ENCODE measurements at places on chromosomes 16 and 17. TPM values are rescaled to one million over a fixed set of nuclear protein-coding genes. Genes with fewer than 3 reads are reported as not detected.
A peak's percentile ranks its signal among the peaks of the same experiment; 100 is the strongest.

- H3K27ac ChIP-seq: peak overlapping the region; percentile 78
- H3K27me3 ChIP-seq: no peaks in the 10 kb centered on the region
- no peaks in the 10 kb centered on the region for H3K36me3 ChIP-seq
- peak; percentile 99 for DNase-seq
- peak overlapping the region; percentile 24 for H3K4me3 ChIP-seq
These were observed 71.0 kb downstream of the RAI1 start for GRCh38 chr17:17752089-17752820.

- no peak overlapping the region for H3K27ac ChIP-seq
- H3K27me3 ChIP-seq: peaks cover 90% of the 10 kb centered on the region
- H3K4me3 ChIP-seq: no peak overlapping the region
These were observed 732 bp downstream of the CBLN1 start for GRCh38 chr16:49280841-49281371.

- H3K4me1 ChIP-seq: peaks cover 15% of the 10 kb centered on the region
- H3K27ac ChIP-seq: no peak overlapping the region
- DNase-seq: peak; percentile 42
- no peaks in the 10 kb centered on the region for H3K27me3 ChIP-seq
These were observed 15.0 kb downstream of the HASPIN start for GRCh38 chr17:3738562-3739295.

DNA sequence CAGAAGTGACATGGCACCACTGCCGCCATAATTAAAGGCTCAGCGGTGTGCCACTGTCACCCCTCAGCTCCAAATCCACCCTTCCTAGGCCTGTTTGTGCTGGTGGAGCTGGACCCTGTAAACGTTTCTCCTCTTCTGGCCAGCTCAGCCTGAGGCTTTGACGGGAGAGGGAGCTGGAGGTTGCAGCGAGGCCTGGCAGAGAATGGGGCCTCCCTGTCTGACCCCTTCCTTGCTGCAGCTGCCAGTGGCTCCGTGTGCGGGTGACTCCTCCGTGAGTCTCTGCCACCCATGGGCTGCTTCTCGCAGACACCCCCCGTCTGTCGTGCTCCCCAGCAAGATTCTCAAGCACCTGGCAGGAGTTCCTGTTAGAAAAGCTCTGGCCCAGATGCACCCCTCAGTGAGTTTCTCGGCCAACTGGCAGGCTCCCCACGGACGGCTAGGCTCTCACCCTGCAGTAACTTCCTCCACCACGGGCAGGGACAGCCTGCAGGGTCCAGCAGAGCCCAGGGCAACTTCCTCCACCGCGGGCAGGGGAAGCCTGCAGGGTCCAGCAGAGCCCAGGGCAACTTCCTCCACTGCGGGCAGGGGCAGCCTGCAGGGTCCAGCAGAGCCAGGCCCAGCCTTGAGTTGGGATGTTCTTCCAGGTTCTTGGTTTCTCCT, 4.7 kb upstream of the CHMP6 start:
- peaks cover 6% of the 10 kb centered on the region for H3K4me1 ChIP-seq
- DNase-seq: no peak
- H3K36me3 ChIP-seq: no peaks in the 10 kb centered on the region
- H3K4me3 ChIP-seq: no peak overlapping the region
- no peaks in the 10 kb centered on the region for H3K27me3 ChIP-seq

DNA sequence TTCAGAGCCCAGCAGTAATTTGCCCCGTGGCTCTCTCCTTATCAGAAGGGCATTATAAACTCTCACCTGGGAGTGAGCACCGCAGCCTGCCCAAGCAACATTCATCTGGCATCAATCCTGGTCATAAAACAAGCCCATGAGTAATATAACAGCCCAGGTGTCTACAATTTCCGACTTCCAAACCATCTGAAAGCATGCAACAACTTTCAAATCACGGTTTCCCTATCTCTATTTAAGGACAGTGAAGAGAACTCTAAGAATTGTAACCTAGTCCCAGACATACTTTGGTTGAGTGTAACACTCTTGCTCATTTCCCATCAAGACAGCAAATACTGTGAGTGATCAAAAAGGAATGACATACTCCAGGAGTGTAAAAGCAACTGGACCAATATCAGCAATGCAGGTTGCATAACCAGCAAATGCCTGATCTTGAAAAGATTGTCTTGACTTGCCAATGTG, 487.4 kb upstream of the SOX9 start:
- no peaks in the 10 kb centered on the region for H3K36me3 ChIP-seq
- H3K4me3 ChIP-seq: no peak overlapping the region
- H3K27me3 ChIP-seq: no peaks in the 10 kb centered on the region

- no peak overlapping the region for H3K27ac ChIP-seq
- H3K36me3 ChIP-seq: no peaks in the 10 kb centered on the region
These were observed 17.3 kb downstream of the COG1 start for GRCh38 chr17:73210002-73210678.

DNA sequence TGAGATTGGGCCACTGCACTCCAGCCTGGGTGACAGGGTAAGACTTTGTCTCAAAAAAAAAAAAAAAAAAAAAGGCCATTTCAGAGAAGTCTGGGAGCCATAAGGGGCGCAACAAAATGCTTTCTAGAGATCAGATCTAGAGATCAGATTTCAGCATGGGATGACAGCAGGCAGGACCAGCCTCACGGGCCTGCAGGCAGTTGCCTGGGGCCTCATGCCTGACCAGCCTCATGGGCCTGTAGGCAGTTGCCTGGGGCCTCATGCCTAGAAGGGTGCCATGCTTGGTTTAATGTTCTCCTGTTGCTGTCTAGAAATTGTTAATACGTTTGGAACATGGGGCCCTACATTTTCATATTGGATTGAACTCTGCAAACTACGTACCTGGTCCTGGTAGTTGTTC, 59.4 kb downstream of the MARF1 start:
- H3K27me3 ChIP-seq: no peaks in the 10 kb centered on the region
- H3K27ac ChIP-seq: no peak overlapping the region
- H3K4me3 ChIP-seq: no peak overlapping the region
- DNase-seq: no peak
- peaks cover 16% of the 10 kb centered on the region for H3K4me1 ChIP-seq
- H3K36me3 ChIP-seq: peaks cover 12% of the 10 kb centered on the region

RUNDC3A gene
- total RNA-seq: 0.38 TPM

P2RX1 gene
- total RNA-seq: 12.1 TPM

DNA sequence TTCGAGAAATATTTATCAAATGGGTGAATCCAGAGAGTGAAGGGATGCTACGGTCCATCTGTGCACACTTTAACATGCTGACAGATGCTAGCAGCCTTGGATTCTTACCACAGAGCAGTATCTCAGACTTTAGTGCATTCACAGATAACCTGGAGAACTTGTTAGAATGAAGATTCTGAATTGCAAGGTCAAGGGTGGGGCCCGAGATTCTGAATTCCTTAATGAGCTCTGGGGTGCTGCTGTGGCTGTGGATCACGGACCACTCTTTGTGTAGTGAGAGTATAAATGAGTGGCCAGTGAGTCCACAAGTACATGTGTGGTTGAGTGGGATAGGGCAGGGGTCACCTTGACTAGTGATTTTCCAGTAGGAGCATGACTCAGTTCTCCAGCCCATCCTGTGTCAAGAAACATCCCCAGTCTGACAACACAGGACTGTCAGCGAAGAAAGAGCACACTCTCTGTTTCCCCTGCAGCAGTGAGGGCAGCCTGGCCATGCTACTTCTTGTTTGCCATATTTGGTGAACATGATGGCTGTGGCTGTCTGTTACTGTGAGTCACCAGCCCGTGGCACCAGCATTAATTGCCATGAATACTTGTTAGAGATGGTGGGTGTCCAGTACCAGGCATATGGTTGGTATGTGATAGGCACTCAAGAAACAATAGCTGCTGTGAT, 13.0 kb upstream of the SALL1 start:
- DNase-seq: no peak
- peaks cover 40% of the 10 kb centered on the region for H3K27me3 ChIP-seq
- H3K4me3 ChIP-seq: no peak overlapping the region
- H3K27ac ChIP-seq: no peak overlapping the region

DNA sequence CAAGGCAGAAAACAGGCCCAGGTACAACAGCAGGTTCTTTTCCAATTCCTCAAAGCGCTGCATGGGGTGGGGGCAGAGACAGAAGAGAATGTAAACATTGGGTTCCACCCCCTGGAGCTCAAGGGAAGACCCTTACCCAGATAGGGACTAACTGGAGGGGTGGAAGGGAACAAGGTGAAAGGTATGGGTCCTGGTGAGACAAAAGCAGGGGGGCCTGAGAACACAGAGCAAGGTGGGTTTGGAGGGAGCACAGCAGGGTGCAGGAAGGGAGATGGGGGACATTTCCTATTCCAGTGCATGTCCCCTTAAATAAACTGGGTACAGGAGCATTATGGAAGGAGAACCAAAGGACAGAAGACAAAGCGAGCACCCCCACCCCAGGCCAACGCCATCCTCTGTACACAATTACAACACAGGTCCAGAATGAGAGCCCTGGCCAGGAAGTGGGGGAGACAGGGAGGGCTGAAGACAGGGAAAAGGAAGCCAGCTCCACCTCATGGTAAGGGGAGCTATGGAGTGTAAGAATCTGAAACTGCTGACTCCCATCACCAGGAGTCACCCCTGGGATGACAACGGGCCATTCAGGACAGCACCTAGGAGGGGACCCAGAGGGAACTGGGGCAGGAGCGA, 2.1 kb upstream of the CD2BP2 start:
- no peak overlapping the region for H3K4me3 ChIP-seq
- DNase-seq: peak; percentile 11
- H3K36me3 ChIP-seq: peaks cover 72% of the 10 kb centered on the region
- H3K4me1 ChIP-seq: peaks cover 41% of the 10 kb centered on the region

- no peaks in the 10 kb centered on the region for H3K36me3 ChIP-seq
- DNase-seq: no peak
- no peak overlapping the region for H3K4me3 ChIP-seq
These were observed 40.9 kb downstream of the COX4I1 start for GRCh38 chr16:85840395-85840794.

THUMPD1 gene
- 31.0 TPM for total RNA-seq

- no peak for DNase-seq
- H3K27ac ChIP-seq: no peak overlapping the region
- no peak overlapping the region for H3K4me3 ChIP-seq
- peaks cover 3% of the 10 kb centered on the region for H3K4me1 ChIP-seq
- no peaks in the 10 kb centered on the region for H3K36me3 ChIP-seq
- H3K27me3 ChIP-seq: peaks cover 67% of the 10 kb centered on the region
These were observed 218.3 kb downstream of the SOX9 start for GRCh38 chr17:72338847-72339790.

- no peaks in the 10 kb centered on the region for H3K36me3 ChIP-seq
- H3K27ac ChIP-seq: no peak within 1 kb of the TSS
- H3K27me3 ChIP-seq: no peaks in the 10 kb centered on the region
- peak; percentile 85 for DNase-seq
- H3K4me3 ChIP-seq: peak within 1 kb of the TSS; percentile 45
These were observed at the start of gene ALOX15B for GRCh38 chr17:8038954-8039610. Gene ALOX15B, plus strand, starts transcription at chr17:8039059. Its CDS starts 97 bp downstream, at chr17:8039156.

DNA sequence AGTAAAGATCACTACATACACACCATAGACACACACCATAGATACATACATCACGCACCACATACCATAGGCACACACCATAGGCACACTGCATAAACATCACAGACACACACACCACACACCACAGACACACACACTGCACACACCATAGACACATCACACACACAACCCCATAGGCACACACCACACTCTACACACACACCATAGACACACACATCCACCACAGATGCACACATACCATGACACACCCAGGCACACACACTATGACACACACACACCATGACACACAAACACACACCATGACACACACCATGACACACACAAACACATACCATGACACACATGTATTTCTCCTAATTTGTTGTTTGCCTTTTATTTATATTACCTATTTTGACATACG, 14.1 kb downstream of the TBC1D16 start:
- H3K36me3 ChIP-seq: no peaks in the 10 kb centered on the region
- DNase-seq: no peak
- H3K4me3 ChIP-seq: no peak overlapping the region

- H3K27me3 ChIP-seq: no peaks in the 10 kb centered on the region
- no peak for DNase-seq
- no peak overlapping the region for H3K4me3 ChIP-seq
- H3K4me1 ChIP-seq: no peaks in the 10 kb centered on the region
- H3K27ac ChIP-seq: no peak overlapping the region
These were observed 159.9 kb downstream of the AXIN2 start for GRCh38 chr17:65401561-65401960.

EVPL gene
- total RNA-seq: 29.1 TPM

DNA sequence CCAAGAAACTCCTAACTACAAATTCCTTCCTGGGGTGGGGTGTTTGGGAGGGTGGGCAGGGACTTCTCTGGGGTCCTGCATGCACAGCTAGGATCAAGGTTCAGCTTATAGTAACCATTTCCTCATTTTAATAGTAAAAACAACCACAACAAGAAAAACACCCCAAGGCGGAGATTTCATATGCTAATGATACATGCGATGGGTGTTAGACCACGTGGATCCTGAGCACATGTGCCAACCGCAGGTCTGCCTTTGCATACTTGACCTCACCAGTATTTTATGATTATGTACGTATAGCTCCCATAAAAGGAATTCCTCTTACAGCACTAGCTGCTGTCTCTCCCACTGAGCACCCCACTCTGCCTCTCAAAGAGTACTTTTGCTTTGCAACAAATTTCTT, 1.9 kb downstream of the KRTAP4-11 start:
- H3K4me3 ChIP-seq: no peak overlapping the region
- no peaks in the 10 kb centered on the region for H3K4me1 ChIP-seq
- peaks cover 7% of the 10 kb centered on the region for H3K27me3 ChIP-seq
- no peak for DNase-seq
- no peaks in the 10 kb centered on the region for H3K36me3 ChIP-seq
- no peak overlapping the region for H3K27ac ChIP-seq

GRCh38 chr17:72365857-72366414, 245.1 kb downstream of the SOX9 start:
- no peaks in the 10 kb centered on the region for H3K36me3 ChIP-seq
- no peak for DNase-seq
- no peak overlapping the region for H3K27ac ChIP-seq
- no peaks in the 10 kb centered on the region for H3K27me3 ChIP-seq
- no peak overlapping the region for H3K4me3 ChIP-seq

ENPP7 gene
- 0.18 TPM for total RNA-seq

EDC4 gene
- total RNA-seq: 48.8 TPM

HOXB2 gene
- 9.7 TPM for total RNA-seq

GRAPL gene
- 4.8 TPM for total RNA-seq

DNA sequence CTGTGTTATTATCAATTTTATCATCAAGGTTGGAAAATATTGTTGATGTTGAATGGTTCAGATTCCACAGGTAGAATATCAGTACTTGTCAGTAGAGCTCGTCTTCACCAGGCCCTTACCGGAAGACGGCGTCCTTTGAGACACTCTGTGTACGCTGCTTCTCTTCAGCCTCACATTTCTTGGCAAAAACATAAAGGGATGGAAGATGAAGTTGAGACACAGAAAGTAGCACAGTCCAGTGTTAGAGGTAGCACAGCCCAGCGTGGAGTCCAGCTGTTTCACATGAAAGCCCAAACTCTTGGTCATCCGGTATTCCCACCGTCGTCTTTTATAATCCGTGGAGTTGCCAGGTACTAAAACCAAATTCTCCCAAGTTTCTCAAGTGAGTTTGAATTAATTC, 30.4 kb downstream of the ATP2C2 start:
- H3K27me3 ChIP-seq: no peaks in the 10 kb centered on the region
- DNase-seq: no peak
- H3K36me3 ChIP-seq: peaks cover under 1% of the 10 kb centered on the region
- no peak overlapping the region for H3K4me3 ChIP-seq
- peaks cover 8% of the 10 kb centered on the region for H3K4me1 ChIP-seq
